Brain microvascular endothelial cell (primary cell): ENCODE measurements at places on chromosomes 12 and 14.

- DNase-seq = peak; percentile 60
Measured at GRCh38 chr14:33764876-33765650, 185.8 kb downstream of the EGLN3 start.

DNA sequence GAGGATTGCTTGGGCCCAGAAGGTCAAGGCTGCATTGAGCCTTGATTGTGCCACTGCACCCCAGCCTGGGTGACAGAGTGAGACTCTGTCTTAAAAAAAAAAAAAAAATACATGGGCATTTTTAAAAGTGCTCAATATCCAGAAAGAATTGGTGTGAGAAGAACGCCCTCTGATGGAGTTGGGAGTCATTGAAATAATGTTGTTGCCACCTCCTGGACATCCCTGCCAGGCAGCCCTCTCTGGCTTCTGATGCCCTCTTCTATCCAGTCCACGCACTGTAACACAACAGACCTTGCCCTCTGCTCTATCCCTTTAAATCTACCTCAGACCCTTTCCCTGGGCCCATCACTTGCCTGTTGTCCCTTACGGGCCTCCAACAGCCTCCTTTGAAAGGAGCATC, 4.9 kb downstream of the PTGDR start:
- peak; percentile 56 for DNase-seq

GRCh38 chr12:44774815-44775411, 101.2 kb downstream of the NELL2 start:
- DNase-seq = no peak

- no peak for DNase-seq
Measured at GRCh38 chr12:9848899-9849298, 20.3 kb downstream of the CLEC2B start.

DNA sequence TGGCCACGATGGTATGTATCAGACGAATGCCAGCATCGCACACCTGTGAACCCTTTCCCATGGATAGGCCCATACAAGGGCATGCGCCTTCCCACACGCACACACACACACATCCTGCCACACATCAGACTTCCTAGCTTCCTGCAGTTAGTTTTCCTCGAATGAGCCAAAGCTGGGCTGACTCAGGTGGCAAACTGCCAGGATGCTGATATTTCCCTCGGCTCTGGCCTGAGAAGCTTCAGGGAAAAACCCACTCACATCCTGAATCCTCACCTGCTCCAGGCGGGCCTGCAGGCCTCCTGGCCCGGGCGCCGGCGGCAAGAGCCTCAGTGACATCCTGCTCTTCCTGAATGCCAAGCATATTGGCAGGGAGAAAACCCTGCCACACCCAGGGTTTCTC, 22.4 kb downstream of the CALM1 start:
- peak; percentile 92 for DNase-seq

- peak; percentile 73 for DNase-seq
Measured at GRCh38 chr12:67811437-67812361, 163.2 kb downstream of the DYRK2 start.

DNA sequence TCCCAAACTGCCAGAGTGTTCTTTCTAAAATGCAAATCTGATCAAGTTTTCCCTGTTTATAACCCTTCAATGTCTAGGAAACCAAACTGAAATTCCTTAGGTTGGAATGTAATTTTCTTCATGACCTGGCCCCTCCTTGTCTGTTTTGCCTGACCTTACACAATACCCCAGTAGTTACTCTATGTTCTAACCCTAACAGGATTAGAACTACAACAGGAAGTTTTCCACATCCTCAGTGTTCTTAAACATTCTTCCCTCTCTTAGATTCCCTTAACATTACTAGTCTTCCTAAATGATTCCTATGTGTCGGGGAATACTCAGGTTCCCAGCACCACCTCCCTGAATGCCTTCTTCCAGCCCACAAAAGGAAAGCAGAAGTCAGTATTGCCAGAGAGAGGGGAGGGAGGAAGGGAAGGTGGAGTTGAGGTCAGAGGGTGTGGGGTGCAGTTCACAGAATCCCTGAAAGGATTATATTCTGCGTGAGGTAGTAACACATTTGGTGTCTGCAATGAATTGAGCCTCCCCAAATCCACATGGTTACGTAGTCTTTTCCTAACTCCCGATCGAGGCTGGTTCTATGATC, 72.6 kb downstream of the BBS10 start:
- DNase-seq = no peak
